ENCODE measurements at places on chromosomes 6 and 20.

DNA sequence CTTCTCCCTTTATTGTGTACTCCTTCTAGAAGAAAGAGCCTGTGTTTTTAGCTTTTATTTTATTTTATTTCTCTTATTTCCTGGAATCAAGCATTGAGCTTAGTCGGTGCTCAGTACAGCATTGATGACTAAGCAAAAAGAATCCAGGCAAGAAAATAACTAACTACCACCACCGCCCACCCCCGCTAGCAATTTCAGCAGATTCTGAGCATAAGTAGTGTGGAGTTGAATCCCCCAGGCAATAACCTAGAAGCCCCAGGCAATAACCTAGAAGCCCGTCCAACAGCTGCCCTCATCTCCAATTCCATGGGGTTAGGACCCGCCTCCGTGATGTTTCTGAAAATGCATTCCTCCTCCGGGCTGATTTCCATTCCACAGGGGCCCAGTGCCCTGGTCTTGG is 258.0 kb upstream of the TAB2 start:
- DNase-seq: no peak

- DNase-seq: peak; percentile 79
These were observed 6.2 kb downstream of the TMEM242 start for GRCh38 chr6:157316871-157317814.

DNA sequence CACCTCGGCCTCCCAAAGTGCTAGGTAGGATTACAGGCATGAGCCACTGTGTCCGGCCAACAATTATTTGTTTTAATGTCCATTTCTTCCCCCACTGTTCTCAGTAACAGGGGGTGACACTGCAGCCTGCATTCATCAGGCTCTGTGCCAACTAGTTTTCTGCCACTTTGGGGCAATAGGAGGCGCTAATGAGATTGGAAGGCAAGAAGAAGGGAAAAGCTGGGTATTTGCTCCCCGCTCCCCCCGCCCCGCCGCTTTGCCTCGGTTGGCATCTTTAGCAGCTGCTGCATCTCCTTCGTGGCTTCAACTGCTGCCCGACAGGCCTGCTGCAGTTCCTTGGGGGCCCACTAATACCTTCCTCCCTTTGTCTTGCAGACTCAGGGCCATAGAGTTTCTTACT is 35.0 kb upstream of the MDGA1 start:
- DNase-seq: no peak

- no peak for DNase-seq
These were observed 190.3 kb downstream of the TAF4 start for GRCh38 chr20:61875221-61875885.

- DNase-seq: no peak
These were observed 166.1 kb upstream of the OPRM1 start for GRCh38 chr6:153872946-153873345.

DNA sequence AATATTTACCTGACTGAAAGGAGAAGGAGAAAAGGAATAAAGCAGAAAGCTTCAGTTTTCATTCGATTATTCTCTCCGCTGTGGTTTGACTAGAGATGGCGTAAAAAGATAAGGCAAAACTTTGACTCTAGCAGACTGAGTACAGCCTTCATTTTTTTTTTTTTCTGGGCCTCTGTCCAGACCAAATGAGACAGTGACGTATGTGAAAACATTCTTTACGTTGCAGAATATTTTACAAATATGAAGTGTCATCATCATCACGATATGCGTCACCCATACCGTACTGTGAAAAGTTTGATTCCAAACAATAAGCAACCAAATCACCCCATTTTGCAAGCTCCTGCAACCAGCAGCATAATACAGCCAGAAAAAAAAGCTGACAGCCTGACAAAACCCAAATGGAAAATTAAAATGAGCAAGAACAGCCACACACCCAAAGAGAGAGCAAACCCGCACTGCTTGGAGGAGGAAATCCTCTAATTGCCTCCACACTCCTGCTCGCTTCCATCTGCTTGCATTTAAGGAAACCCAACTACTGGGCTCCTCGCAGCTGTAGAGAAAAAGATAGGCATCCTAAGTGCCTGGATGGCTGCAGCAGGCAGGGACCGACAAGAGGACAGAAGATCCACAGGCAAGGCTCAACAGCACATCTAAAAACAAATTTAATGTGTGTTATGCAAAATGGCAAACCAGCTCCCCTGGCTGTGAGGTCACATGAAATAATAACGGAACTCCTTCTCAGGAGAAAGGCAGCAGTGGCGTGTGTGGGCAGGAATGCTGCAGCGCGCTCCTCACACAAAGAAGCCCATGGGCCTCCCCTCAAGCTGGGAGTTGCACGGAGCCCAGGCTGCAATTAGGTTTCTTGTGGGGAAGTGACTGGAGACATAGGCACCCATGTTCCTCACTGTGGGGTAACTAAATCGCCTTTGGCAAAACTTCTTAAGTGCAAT is 113.1 kb downstream of the FYN start:
- no peak for DNase-seq

- DNase-seq: no peak
These were observed 7.4 kb upstream of the TJAP1 start for GRCh38 chr6:43469947-43470346.

GRCh38 chr6:47230579-47230978 is 79.1 kb downstream of the TNFRSF21 start:
- DNase-seq: no peak

- DNase-seq: no peak
These were observed 8.9 kb upstream of the PTPRT start for GRCh38 chr20:43198607-43199006.

GRCh38 chr6:133632206-133632605 is 256.7 kb upstream of the TCF21 start:
- no peak for DNase-seq

GRCh38 chr20:54110041-54110440 is 39.6 kb upstream of the BCAS1 start:
- no peak for DNase-seq

DNA sequence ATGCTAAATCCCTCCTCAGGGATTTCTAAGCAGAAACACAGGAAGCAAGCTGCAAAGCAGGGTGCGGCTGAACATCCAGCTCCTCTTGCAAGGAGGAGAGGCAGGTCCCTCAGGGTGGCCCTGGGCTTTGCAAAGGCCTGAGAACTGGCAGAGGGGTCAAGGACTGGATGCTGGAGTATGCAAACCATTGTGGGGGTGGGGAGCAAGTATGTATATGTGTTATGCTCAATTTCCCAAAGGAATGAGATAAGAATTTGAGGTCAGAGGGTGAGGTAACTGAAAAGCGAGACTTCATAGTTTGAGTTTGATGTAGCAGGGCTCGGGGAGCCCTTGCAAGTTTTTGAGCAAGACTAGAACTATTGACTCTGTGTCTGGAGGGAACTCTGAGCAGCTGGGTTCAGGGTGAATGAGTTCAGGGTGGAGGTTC is 11.2 kb downstream of the SLC22A2 start:
- no peak for DNase-seq

GRCh38 chr6:79305020-79305419 is 70.5 kb upstream of the HMGN3 start:
- DNase-seq: no peak

DNA sequence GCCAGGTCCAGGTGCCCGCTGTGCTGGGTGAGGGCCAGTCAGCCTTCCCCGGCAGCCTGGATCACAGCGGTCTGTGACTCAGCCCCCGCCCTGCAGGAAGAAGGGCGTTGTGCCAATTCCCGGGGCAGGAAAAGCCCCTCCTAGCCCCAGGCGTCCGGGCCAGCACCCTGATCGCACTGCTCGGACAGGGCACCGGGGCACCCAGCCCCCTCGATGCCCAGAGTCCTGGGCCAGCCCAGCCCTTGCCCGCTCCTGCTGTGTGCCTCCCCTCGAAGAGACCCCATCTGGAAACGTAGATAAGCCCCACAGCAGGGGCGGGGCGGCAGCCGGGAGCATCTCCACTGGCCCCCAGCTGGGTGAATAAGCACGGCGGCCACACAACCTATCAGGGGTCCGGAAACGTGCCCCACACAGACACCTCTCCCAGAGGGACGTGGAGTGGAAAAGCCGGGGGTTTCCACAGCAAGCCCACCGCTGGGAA is 9.9 kb downstream of the LAMA5 start:
- no peak for DNase-seq

DNA sequence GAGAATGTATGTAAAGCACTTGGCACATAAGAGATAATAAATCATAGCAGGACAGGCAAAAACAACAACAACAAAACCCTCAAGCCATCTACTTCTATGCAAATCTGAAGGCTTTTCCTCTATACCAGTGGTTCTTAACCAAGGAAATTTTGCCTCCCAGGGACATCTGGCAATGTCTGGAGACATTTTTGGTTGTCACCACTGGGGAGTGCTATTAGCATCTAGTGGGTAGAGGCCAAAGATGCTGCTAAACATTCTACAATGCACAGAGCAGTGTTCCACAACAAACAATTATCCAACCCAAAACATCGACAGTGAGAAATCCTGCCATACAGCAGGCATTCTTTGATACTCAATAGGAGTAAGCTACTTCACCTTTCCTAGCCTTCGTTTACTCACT is 28.2 kb downstream of the NDRG3 start:
- DNase-seq: no peak

All from tibial nerve (tissue), 4 donors.